Activated CD4-positive, alpha-beta memory T cell treated with anti-CD3 and anti-CD28 coated beads, Interleukin-2, amount 10 ng/mL, durations not matched to agents 7 days and 5 days (primary cell): ENCODE measurements at places on chromosomes 12 and 14.

DNA sequence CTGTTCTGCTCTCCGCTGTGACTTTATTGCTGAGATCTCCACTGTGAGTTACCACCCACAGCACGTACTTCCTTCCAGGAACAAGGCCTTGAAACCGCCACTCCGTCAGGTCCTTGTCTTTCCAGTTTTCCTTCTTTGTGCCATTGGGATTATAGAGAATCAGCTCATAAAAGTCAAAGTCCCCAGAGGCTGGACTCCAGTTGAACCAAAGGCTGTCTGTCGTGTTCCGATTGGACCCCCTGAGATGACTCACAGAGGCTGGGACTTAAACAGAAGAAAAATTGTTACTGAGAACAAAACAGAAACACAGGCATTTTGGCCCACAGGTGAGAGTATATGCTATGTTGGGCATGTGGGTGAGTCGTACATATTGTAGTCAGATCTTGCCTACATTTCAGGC, 76.6 kb downstream of the PTPRB start:
- DNase-seq, result no peak

- no peak for DNase-seq
Measured at GRCh38 chr14:26887847-26888246, 290.0 kb upstream of the NOVA1 start.

DNA sequence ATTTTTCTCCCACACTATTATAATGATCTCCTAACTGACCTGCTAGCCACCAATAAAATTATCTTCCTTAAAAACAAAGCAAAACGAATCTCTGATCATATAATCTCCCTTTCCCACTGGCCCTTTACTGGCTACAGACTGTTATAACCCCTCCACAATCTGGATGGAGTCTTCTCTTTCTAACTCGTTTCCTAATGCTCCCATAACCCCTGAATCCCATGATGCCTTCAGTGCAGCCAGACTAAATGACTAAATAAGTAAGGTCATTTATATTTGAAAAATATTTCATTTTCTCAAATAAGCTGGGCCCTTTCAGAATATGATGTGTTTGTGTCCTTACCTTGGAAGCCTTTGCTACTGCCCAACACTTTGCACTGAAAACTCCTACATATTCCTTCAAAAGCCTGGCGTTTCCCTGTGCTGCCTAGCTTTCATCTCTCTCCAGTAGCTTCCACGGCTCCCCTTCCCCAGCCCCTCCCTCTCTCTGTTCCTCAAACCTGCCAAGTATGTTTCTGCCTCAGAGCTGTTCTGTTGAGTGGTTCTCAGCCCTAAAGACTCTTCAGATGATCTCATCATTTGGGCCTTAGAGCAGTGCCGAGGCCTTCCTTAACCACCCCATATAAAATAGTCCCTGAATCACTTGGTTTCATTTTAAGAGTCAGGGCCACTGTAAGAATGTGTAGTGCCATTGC, 91.7 kb downstream of the MYRFL start:
- DNase-seq, result no peak

- DNase-seq, result no peak
Measured at GRCh38 chr12:121893961-121894460, 5.4 kb downstream of the PSMD9 start.

GRCh38 chr14:30584058-30584630, 25.2 kb downstream of the G2E3 start:
- DNase-seq, result no peak

- no peak for DNase-seq
Measured at GRCh38 chr14:36001936-36002335, 174.6 kb downstream of the PTCSC3 start.

GRCh38 chr14:35254736-35255135, 37.4 kb upstream of the PSMA6 start:
- peak; percentile 18 for DNase-seq

- no peak for DNase-seq
Measured at GRCh38 chr14:71181215-71182003, 274.1 kb downstream of the PCNX1 start.

GRCh38 chr12:85036234-85036707, at the start of the genes LRRIQ1 and TSPAN19:
Gene LRRIQ1, plus strand, starts transcription at chr12:85036351. Its CDS starts 1,826 bp downstream, at chr12:85038177.
Gene TSPAN19, minus strand, starts transcription at chr12:85036277. Its CDS starts 6,331 bp downstream, at chr12:85029946.
- DNase-seq, result peak; percentile 21

DNA sequence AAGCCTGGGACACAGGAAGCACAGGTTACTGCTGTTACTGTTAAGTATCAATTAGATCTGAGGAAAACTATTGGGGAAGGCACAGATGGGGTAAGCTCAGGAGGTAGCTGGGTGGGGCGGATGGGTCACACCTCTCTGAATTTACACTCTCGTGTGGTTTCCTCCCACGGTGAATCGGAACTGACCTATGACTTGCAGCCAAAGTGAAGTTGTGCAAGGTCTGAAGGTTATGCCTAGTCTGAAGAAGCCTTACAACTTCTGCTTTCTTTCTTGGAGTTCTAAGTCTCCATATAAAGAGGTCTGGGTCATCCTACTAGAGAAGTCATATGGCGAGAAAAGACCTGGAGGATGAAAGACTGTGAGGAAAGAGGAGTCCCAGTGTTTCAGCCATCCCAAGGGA, 25.6 kb upstream of the GPATCH2L start:
- no peak for DNase-seq

GRCh38 chr14:38948171-38948570, 154.9 kb downstream of the SEC23A start:
- no peak for DNase-seq

DNA sequence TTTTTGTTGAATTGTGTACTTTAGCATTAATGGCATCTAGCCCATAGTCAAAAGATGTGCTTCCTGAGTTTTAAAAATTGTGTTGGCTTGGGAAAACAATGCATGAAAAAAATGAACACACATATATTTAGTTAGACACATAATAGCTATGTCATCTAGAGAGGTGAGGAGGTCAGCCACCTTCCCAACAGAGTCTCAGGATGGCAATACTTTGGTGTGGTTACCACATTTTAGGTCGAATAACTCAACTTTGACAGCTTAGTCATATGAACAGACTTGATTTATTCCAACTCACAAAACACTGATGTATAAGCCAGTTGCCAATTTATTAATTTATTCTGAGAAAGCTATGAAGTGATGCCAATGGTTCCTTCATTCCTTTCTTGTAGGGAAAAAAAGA, 114.0 kb downstream of the ETNK1 start:
- DNase-seq, result no peak

GRCh38 chr14:58718226-58719205, 80.8 kb downstream of the DACT1 start:
- no peak for DNase-seq

- no peak for DNase-seq
Measured at GRCh38 chr12:5969974-5970690, 25.1 kb upstream of the ANO2 start.
